ENCODE measurements at places on chromosomes 1 and 21. TPM values are rescaled to one million over a fixed set of nuclear protein-coding genes. Genes with fewer than 3 reads are reported as not detected.

Gene C1orf105
- total RNA-seq = not detected

Gene DSCAM
- not detected for total RNA-seq

Gene DNALI1
- 0.11 TPM for total RNA-seq

Gene RNF187
- total RNA-seq = 66.3 TPM

Gene TSPEAR
- not detected for total RNA-seq

- no peak for DNase-seq
- H3K4me3 ChIP-seq = no peak overlapping the region
- no peak overlapping the region for H3K27ac ChIP-seq
- H3K4me1 ChIP-seq = no peaks in the 10 kb centered on the region
- H3K27me3 ChIP-seq = no peaks in the 10 kb centered on the region
These were observed 186.0 kb downstream of the LEPR start for GRCh38 chr1:65606426-65606825.

DNA sequence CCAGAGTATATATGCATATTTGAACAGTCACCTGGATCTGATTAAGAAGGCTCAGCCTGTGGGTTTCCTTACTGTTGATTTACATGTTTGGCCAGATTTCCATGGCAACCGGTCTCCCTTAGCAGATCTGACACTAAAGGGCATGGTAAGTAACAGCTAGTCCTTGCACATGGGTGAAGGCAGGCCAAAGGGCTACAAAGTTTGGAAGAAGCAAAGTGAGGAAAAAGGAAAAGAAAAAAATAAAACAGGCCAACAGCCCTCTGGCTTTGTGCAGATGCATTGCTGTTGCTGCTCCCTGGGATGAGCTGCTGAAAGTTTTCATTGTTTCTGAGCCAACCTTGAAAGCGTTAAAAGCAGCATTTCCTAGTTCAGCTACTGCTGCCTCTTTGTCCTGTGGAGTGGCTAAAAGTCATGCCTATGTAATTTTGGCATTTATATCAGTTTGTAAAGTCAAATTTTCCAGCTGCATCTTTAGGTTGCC is 176.5 kb upstream of the HOOK1 start:
- no peaks in the 10 kb centered on the region for H3K4me1 ChIP-seq
- no peaks in the 10 kb centered on the region for H3K27me3 ChIP-seq
- H3K36me3 ChIP-seq = no peaks in the 10 kb centered on the region
- no peak for DNase-seq
- no peak overlapping the region for H3K27ac ChIP-seq
- H3K4me3 ChIP-seq = no peak overlapping the region

GRCh38 chr21:43273708-43274021 is 104.9 kb downstream of the CRYAA start:
- no peaks in the 10 kb centered on the region for H3K36me3 ChIP-seq
- no peak for DNase-seq
- H3K4me3 ChIP-seq = no peak overlapping the region

DNA sequence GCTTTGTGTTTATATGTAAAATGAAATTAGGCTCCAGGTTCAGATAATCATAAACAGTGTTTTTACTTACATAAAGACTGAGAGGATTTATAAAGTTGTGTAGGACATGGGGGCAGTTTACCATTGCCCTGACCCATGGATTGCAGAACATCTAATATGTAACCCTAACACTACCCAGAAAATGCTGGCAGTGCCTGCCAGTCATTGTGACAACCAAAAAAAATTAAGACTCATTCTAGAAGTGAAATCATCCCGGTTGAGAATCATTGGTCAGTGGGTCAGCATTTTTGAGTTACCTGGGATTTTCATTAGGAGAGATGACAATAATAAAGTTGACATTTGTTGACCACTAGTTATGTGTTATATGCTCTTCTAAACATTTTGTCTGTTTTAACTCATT is 31.2 kb upstream of the THEM4 start:
- peaks cover 4% of the 10 kb centered on the region for H3K4me1 ChIP-seq
- DNase-seq = no peak
- H3K36me3 ChIP-seq = no peaks in the 10 kb centered on the region
- H3K27ac ChIP-seq = no peak overlapping the region
- no peaks in the 10 kb centered on the region for H3K27me3 ChIP-seq

GRCh38 chr1:17594026-17594425 is 54.5 kb downstream of the ARHGEF10L start:
- no peak overlapping the region for H3K27ac ChIP-seq
- H3K4me3 ChIP-seq = no peak overlapping the region
- DNase-seq = no peak
- H3K4me1 ChIP-seq = no peaks in the 10 kb centered on the region
- no peaks in the 10 kb centered on the region for H3K27me3 ChIP-seq

- no peaks in the 10 kb centered on the region for H3K36me3 ChIP-seq
- no peak overlapping the region for H3K4me3 ChIP-seq
- H3K27me3 ChIP-seq = no peaks in the 10 kb centered on the region
- H3K4me1 ChIP-seq = no peaks in the 10 kb centered on the region
- no peak overlapping the region for H3K27ac ChIP-seq
These were observed 198.1 kb downstream of the SLC35F3 start for GRCh38 chr1:234102583-234102982.

- no peak for DNase-seq
- no peaks in the 10 kb centered on the region for H3K27me3 ChIP-seq
- no peak overlapping the region for H3K27ac ChIP-seq
- H3K36me3 ChIP-seq = no peaks in the 10 kb centered on the region
- H3K4me1 ChIP-seq = no peaks in the 10 kb centered on the region
These were observed 1.1 kb upstream of the SLC2A5 start for GRCh38 chr1:9070486-9070885.

GRCh38 chr21:31289702-31290101 is 54.4 kb downstream of the TIAM1 start:
- H3K4me1 ChIP-seq = no peaks in the 10 kb centered on the region
- no peak overlapping the region for H3K4me3 ChIP-seq
- H3K27me3 ChIP-seq = no peaks in the 10 kb centered on the region
- H3K36me3 ChIP-seq = no peaks in the 10 kb centered on the region
- no peak for DNase-seq
- H3K27ac ChIP-seq = no peak overlapping the region

DNA sequence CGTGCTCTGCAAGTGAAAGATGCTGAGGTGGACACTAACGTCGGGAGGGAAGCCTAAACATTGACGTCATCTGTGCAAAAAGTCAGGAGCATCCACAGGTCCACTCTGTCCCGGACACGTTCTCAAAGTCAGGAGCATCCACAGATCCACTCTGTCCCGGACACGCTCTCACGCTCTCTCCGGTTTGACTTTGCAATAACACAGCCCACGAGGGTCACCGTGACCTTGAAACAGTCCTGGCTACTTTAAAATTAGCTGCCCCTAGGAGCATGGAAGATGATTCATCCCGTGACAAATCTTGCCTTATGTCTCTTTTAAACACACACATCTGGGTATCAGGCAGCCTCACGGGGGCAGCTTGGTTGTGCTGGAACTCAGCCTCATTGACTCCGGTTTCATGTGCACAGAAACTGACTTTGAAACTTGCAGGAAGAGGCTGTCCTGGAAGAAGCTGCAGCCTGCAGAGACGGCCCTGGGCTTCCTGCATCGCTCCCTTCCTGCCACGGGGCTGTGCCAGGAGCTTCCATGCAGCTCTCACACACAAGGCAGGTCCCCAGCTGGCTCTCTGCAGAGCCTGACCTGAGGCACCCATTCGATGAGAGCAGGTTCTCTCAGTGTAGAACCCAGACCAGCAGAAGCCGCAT is 18.1 kb upstream of the COL18A1 start:
- H3K4me3 ChIP-seq = no peak overlapping the region
- no peaks in the 10 kb centered on the region for H3K4me1 ChIP-seq
- no peaks in the 10 kb centered on the region for H3K36me3 ChIP-seq
- no peak overlapping the region for H3K27ac ChIP-seq
- no peaks in the 10 kb centered on the region for H3K27me3 ChIP-seq

GRCh38 chr1:204407295-204407971 is 4.2 kb downstream of the PPP1R15B start:
- H3K4me3 ChIP-seq = peak overlapping the region; percentile 99
- DNase-seq = no peak
- peaks cover 11% of the 10 kb centered on the region for H3K36me3 ChIP-seq
- no peaks in the 10 kb centered on the region for H3K27me3 ChIP-seq
- H3K27ac ChIP-seq = peak overlapping the region; percentile 100
- H3K4me1 ChIP-seq = peaks cover 13% of the 10 kb centered on the region

DNA sequence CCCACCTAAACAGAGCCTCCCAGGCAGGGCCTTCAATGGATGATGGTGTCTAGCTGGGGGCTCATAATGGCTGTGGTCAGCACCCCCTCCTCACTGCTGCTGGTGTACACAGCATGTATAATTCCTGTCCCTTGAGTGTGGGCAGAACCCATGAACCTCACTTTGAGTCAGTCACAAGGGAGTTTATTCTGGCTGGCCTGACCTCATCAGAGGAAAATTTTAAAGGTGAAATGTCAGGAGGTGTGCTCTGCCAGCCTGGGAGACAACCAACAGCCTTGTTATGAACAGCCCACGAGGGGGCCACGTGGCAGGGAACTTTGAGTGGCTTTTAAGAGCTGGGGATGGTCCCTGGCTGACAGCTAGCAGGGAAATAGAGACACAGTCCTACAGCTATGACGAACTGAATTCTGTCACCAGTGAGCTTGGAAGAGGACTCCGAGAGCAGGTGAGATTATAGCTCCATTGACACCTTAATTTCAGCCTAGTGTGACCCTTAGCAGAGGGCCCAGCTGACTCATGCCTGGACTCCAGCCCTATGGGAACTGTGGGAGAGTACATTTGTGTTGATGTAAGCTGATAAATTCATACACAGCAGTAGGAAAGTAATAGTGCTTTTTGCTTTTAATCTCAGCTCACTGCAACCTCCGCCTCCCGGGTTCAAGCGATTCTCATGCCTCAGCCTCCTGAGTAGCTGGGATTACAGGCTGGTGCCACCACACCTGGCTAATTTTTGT is 73.5 kb upstream of the RUNX3 start:
- no peak overlapping the region for H3K27ac ChIP-seq
- DNase-seq = no peak
- H3K27me3 ChIP-seq = no peaks in the 10 kb centered on the region
- peaks cover 17% of the 10 kb centered on the region for H3K4me1 ChIP-seq

DNA sequence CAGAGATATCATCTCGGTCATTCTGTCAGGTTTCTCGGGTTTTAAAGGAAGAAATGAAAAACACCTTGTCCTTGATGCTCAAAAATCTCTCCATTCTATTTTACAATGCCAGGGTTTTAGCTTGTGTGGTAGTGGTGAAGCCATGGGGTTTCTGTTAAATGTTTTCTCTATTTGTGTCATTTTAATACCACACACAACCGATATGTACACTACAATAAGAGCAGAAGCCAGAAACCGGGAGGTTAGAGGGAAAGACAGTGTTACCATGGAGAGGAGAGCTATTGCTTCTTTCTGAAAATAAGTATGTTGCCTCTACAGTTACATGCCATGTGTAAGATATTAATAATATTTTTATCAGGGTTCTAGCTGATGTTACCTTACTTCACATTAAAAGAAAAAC is 2.8 kb downstream of the SLC35D1 start:
- H3K27ac ChIP-seq = no peak overlapping the region
- no peak overlapping the region for H3K4me3 ChIP-seq
- H3K4me1 ChIP-seq = peaks cover 6% of the 10 kb centered on the region
- H3K27me3 ChIP-seq = no peaks in the 10 kb centered on the region
- no peak for DNase-seq

- H3K4me3 ChIP-seq = no peak overlapping the region
- DNase-seq = no peak
- H3K27ac ChIP-seq = no peak overlapping the region
- no peaks in the 10 kb centered on the region for H3K36me3 ChIP-seq
- no peaks in the 10 kb centered on the region for H3K27me3 ChIP-seq
These were observed 132.5 kb downstream of the HHIPL2 start for GRCh38 chr1:222415441-222415840.

DNA sequence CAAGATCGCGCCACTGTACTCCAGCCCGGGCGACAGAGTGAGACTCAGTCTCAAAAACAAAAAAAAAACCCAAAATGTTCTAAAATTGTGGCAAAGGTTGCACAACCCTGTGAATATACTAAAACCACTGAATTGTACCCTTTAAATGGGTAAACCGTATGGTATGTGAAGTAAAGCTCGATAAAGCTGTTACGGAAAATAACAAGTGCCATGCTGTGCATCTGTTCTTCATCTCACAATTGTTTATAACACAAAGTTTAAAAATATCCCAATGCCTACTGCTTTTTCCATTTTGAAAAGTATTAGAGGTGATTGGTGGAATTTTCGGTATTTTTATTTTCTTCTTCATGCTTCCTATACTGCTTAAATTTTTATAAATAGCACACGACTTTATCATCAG is 111.5 kb downstream of the ENAH start:
- H3K4me1 ChIP-seq = no peaks in the 10 kb centered on the region
- no peak for DNase-seq
- H3K27me3 ChIP-seq = no peaks in the 10 kb centered on the region
- no peak overlapping the region for H3K4me3 ChIP-seq
- H3K36me3 ChIP-seq = no peaks in the 10 kb centered on the region
- no peak overlapping the region for H3K27ac ChIP-seq

GRCh38 chr1:166283190-166283589 is 116.4 kb upstream of the FAM78B start:
- no peak overlapping the region for H3K4me3 ChIP-seq
- no peaks in the 10 kb centered on the region for H3K36me3 ChIP-seq
- no peaks in the 10 kb centered on the region for H3K27me3 ChIP-seq

DNA sequence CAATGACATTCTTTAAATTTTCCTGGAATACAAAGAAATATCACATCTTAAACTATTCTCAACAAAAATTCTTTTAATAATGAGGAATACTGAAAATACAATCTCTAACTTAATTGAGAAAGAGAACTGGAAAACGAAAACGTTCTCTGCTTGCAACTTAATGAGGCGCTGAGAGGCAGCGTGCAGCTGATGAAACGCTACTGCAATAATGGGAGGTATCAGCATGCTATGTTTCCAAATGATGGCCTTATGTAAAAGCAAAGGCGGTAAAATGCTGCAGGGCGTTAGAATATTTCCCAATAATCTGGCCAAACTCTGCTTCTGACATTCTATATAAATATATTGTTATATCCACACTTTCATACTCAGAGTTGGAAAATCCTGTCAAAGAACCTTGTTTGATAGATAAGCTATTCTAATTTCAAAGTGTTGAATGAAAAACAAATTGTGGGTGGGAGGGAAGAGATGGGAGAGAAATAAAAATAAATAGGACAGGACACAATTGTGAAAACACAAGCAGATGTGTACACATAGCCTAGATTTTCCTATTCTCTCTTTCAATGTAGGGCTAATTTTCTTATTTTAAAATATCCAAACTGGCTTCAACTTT is 70.9 kb downstream of the APP start:
- H3K27ac ChIP-seq = no peak overlapping the region
- DNase-seq = no peak
- no peaks in the 10 kb centered on the region for H3K36me3 ChIP-seq
- no peak overlapping the region for H3K4me3 ChIP-seq

Measured in naive thymus-derived CD4-positive, alpha-beta T cell (primary cell).